ENCODE measurements at places on chromosomes 11 and 22.

GRCh38 chr22:39664485-39665200 is 94.1 kb downstream of the CACNA1I start:
- DNase-seq: no peak

- DNase-seq: no peak
Observed at GRCh38 chr11:128596250-128596649, 8.9 kb upstream of the ETS1 start.

- DNase-seq: peak; percentile 85
Observed at GRCh38 chr11:72773291-72773690, 20.6 kb downstream of the STARD10 start.

GRCh38 chr22:45977003-45977411 is at the start of gene WNT7B:
TSS of gene WNT7B (minus strand) at chr22:45977162. CDS start at chr22:45976754, 408 bp downstream.
- no peak for DNase-seq

GRCh38 chr11:64859542-64860414 is 15.3 kb upstream of the CDC42BPG start:
- no peak for DNase-seq

GRCh38 chr11:8715501-8715900 is 32.9 kb downstream of the RPL27A start:
- DNase-seq: no peak

GRCh38 chr11:61971248-61972111 is 4.0 kb upstream of the FTH1 start:
- peak; percentile 99 for DNase-seq

- no peak for DNase-seq
Observed at GRCh38 chr22:21022955-21023614, 8.1 kb downstream of the P2RX6 start.

- DNase-seq: no peak
Observed at GRCh38 chr11:47354913-47355282, 2.4 kb upstream of the MYBPC3 start.

- DNase-seq: no peak
Observed at GRCh38 chr11:70668204-70669202, 270.2 kb downstream of the CTTN start.

- DNase-seq: no peak
Observed at GRCh38 chr11:2922655-2923054, 6.6 kb downstream of the PHLDA2 start.

- DNase-seq: no peak
Observed at GRCh38 chr11:6630632-6631291, 11.5 kb upstream of the TPP1 start.

GRCh38 chr11:116511684-116512083 is 261.1 kb downstream of the BUD13 start:
- DNase-seq: no peak

DNA sequence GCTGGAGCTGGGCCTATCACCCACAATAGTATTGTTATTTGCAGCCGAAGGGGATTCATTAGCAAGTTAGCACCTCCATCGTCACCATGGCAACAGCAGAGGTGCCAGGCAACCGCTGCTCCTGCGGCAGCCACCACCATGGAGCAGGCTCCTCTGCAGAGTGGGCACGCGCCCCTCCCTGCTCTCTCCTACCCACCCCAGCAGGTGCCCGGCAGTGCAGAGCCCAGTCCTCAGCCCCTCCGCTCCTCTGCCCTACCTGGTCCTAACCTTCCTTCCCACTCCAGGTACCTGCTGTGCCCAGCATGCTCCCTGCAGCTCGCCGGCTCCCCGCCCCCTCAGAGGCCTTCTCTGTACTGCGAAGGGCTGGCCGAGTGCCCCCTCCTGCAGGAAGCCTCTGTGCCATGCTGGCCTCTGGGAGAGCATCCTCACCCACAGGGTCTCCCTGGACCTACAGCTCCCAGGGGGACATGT is 3.6 kb downstream of the DUSP8 start:
- DNase-seq: no peak

DNA sequence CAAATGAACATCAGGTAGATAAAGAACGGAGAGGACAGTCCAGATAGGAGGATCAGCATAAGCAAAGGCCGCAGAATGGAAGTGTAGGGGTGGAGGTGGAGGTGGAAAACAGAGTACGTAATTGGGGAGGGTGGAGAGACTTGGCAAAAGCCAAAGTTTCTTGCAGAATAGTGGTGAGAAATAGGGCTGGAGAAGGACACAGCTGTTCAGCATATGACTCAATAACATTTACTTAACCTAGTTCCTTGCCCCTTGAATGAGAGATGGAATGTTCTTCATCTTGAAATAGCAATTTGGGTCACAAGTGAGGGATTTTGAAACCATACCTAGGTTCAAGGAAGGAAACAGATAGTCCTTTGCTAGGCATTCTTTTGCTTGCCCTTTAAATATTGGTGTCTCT is 235.9 kb upstream of the ARHGAP20 start:
- no peak for DNase-seq

- DNase-seq: no peak
Observed at GRCh38 chr11:15519124-15519791, 404.5 kb downstream of the INSC start.

DNA sequence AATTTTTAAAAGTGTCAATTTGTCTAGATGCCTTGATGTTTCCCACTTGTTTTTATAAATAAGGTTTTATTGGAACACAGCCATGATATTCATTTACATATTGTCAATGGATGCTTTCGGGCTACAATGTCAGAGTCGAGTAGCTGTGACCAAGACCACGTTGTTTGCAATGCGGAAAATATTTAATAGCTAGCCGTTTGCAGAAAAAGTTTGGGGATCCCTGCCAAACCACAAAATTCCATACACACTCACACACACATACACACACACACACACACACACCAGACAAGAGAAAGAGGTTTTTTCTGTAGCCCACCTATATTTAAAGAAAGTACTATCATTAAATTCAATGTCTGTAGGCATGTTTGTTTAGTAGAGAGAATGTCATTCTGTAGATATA is 58.3 kb downstream of the TYR start:
- DNase-seq: no peak

DNA sequence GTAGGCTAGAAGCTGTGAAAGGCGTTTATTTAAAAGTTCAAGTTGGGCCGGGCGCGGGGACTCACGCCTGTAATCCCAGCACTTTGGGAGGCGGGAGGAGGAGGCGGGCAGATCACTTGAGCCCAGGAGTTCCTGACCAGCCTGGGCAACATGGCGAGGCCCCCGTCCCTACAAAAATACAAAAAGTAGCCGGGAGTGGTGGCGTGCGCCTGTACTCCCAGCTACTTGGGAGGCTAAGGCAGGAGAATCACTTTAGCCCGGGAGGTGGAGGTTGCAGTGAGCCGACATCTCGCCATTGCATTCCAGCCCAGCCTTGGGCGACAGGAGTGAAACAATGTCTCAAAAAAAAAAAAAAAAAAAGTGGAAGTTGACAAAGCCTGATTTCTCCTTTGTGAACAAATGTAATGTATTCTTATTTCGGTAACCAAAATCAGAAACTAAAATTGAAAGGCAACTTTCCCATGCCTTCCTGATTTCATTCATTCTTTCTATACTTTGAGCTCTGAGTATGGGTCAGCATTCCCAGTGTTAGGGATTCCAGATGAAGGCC is 825 bp downstream of the PTPMT1 start:
- peak; percentile 30 for DNase-seq

DNA sequence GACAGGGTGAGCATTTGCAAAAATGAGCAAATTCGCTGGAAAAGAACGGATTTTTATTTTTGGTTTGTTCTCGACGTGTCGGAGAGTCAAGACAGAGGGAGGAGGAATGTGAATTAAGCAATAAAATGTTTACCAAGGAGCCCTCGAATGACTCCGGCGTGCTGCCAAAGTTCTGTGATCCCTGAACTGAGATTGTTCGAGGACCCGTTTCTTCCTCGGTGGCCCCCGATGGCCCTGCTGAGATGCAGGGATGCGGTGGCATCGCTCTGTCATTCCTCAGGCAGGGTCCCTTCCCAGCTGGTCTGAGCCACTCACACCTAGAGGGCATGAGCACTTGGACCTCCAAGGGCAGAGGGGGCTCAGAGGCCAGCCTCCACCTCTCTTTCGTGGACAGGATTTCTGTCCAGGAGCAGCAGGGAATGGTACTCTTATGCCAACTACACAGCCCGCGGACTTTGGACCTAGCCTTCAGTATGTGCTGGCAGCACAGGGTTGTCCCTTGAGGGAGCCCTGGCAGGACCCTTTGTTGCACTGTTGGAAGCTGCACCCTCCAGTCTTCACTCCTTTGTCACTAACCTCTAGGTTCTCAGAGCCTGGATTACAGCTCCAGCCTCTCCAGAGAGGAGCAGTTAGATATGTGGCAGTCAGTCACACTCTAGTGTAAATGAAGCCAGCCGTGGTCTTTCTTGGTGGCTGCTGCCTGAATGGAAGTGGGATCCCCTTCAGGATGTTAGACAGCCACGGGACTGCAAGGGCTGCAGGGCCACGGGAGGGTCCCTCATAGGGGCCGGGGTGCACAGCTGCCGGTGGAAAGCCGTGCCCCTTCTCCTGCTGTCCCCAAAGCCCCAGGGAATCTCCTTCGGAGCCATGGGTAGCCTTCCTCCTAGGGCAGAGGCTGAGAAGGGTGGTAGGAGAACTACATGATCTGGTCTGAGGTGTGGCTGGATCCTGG is 109.4 kb upstream of the ANO1 start:
- DNase-seq: no peak

GRCh38 chr11:86108191-86108590 is 39.3 kb upstream of the PICALM start:
- DNase-seq: no peak

GRCh38 chr22:47623763-47624148 is 861.3 kb downstream of the TBC1D22A start:
- no peak for DNase-seq

DNA sequence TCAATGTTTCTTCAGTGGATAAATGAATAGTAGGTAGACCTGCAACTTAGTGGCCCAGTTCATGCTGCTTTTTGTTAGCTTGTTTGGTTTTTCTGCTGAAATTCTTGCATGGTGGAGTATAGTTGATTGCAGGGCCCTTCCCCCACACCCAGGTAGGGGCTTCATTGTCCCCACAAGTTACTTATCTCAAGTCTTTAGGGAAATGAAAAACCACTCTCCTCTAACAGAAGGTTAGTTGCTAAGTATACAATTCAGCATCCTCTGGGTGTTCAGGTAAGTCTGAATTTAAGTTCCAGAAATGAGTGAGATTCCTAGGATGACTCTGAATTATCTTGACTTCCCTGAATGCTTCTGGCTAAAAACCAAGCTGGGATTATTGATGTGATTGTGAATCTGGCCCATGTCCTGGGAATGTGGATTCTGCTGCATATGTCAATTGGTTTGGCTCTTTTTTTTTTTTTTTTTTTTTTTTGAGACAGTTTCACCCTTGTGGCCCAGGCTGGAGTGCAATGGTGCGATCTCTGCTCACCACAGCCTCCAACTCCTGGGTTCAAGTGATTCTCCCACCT is 40.3 kb downstream of the BCL2L13 start:
- no peak for DNase-seq

GRCh38 chr22:48710410-48710809 is 1117.3 kb downstream of the BRD1 start:
- no peak for DNase-seq

DNA sequence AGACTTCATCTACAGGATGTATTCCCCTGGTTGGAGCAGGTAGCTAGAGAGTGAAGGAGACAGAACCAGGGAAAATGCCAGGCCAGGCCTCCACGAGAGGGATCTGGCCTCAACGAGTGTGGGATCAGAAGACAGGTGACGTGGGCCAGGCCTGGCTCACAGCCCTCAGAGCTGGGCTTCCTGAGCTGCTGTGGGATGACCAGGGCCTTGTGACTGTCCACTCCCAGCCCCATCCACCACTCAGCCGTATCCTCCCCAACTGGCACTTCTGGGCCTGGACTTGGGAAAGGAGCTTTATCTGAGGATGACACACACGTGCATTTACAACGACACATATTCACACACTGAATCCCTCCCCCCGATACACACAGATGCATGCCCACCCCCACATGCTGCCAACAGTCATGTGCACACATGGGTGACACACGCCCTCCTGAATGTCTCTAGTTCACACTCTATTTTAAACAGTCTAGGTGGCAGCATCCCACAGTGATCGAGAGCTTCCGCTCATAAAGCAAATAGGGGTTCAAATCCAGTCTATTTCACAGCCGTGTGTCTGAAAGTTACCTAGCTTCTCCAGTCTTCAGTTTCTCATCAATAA is 93.1 kb downstream of the TP53I11 start:
- no peak for DNase-seq

GRCh38 chr22:46380069-46380468 is 44.6 kb downstream of the TRMU start:
- no peak for DNase-seq

- no peak for DNase-seq
Observed at GRCh38 chr11:17014321-17014832, at the start of gene PLEKHA7. TSS of gene PLEKHA7 (minus strand) at chr11:17014414. CDS start at chr11:17014401, 13 bp downstream.

DNA sequence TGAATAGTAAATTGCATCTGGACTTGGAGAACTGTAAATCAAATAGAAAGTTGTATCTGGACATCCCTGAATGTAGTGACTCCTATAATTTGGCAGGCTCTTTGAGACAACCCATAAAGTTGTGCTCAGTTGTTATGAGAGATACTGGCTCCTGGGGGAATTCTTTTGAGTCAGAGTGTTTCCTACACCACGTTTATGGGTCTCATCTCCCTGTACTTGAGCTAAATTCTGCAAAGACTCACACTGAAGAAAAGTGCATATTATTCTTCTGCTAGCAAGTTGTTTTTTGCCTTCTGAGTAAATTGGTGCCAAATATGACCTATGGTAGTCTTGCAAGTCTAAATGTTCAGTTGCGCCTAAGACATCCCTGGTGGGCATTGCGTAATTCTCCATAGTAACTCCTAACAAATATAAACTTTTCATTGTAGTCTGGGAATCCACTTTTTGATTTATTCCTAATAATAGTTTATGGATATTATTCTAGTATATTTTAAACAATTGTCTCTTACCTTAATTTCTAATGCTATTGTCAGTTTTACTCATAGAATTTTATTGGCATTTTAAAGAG is 5.0 kb downstream of the ZNF215 start:
- no peak for DNase-seq

- no peak for DNase-seq
Observed at GRCh38 chr22:31526270-31526669, 29.9 kb downstream of the SFI1 start.

DNA sequence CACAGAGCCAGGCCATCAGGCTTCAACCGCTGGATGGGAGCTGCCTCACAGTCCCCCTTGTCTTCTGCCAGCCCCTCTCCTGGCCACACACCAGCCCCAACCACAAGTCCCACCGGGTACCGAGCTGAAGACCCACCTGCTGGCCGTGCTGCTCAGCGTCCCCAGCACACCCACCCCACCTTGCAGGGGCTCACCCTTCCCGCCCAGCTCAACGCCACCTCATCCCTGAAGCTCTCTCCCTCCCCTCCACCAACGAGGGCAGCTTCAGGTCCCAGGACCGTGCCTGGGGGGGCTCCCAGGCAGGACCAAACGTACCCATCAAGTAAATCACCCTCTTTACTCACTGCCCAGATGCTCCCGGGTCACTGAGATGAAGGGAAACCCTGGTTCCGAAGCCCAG is 141.0 kb downstream of the CRYBB2 start:
- DNase-seq: no peak
